GM20000 (cell line): ENCODE measurements at places on chromosomes 5 and 9.

GRCh38 chr5:75588666-75589065, 22.6 kb upstream of the ANKDD1B start:
- DNase-seq, result no peak

- DNase-seq, result no peak
Measured at GRCh38 chr5:66993448-66993847, 203.2 kb downstream of the CD180 start.

GRCh38 chr9:83422527-83422926, 115.7 kb downstream of the FRMD3 start:
- no peak for DNase-seq

GRCh38 chr5:156221816-156222215, 105.1 kb upstream of the SGCD start:
- DNase-seq, result no peak

GRCh38 chr9:83322438-83322837, 215.8 kb downstream of the FRMD3 start:
- no peak for DNase-seq
